ENCODE measurements at places on chromosomes 16 and 17.

- no peak for DNase-seq
These were observed 490 bp downstream of the GID4 start for GRCh38 chr17:18039535-18040260.

- no peak for DNase-seq
These were observed 260.7 kb upstream of the FOXF1 start for GRCh38 chr16:86249631-86250030.

GRCh38 chr16:2472488-2472864 is 1.4 kb downstream of the NTN3 start:
- DNase-seq: no peak

DNA sequence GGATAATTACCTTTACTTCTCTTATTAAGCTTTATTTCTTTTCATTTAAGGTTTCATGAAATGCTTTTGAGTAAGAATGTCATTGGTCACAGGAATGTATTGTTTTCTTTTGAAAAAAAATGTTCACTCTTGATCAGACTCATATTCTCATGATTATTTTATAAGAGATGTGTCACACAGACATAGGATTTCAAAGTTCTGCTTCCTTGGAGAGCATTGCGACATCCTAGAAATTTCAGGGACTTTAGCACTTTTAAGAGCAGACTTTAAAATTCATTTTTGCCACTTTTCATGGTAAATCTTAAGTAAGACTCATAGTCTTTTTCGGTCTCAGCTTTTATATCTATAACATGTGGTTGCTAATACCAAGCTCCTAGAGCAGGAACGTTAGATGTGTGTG is 314.7 kb downstream of the CDH8 start:
- no peak for DNase-seq

DNA sequence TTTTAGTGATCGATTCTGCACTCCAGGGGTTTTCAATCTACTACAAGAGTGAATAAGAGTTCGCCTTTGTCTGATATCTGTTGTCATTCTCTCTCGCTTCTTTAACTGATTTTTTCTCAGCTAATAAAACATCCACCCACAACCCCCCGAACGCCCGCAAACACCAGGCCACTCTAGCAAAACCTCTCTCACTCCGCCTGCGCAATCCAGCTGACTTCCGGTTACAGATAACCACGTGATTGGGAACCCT is 338 bp upstream of the RPL19 start:
- DNase-seq: peak; percentile 85

DNA sequence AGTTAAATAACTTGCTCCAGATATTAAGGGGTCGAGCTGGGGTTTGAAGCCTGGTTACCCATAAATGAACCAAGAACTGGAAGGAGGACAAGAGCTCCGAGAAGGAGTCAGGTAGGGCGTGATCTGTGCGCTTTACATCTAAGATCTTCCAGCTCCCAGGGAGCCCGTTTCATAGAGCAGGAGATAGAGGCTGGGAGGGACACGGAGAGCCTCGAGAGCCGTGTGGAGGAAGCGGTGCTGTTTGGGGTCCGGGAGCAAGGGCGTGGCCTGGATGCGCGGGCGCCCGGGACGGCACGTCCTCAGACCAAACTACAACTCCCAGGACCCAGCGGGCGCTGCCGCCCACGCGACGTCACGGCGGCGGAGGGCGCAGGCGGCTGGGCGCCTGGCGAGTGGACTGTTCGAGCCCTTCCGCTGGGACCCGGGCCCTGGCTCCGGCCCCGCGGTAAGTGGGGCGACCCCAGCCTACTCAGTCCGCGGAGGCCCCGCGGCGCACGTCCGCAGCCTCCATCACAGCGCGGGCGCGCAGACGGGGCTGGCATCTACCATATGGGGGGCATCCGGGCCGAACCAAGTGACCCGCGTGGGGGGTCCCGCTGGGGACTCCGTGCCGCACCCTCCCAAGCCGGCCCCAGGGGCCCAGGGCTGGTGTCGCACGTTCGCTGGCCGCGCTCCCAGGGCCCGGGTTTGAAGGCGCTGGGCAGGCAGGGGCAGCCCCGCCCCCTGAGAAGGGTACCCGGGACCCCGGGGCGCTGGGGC is at the start of gene BCKDK:
BCKDK (plus strand) TSS at position 352 of the 759 bp plus-strand sequence. CDS start 838 bp downstream, outside the sequence.
- peak; percentile 73 for DNase-seq

DNA sequence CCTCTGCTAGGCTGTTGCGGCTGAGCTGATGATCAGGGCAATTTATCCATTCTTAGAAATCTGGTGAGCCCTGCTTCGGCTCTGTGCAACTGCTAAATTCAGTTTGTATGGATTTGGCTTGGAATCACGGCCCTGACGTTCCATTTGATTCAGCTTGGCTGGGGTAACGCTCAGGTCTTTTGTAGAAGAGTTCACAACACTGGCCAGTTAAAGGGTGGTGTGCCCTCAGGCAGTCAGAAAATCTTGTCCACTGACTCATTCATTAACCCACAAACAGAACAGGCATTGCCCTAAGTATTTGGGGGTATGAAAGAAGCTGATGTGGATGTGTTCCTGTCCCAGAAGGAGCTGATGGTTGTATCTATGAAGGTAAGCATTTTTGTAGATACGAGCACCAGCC is 53.9 kb downstream of the GNAO1 start:
- DNase-seq: no peak
